ENCODE measurements at places on chromosomes 3 and 15.

DNA sequence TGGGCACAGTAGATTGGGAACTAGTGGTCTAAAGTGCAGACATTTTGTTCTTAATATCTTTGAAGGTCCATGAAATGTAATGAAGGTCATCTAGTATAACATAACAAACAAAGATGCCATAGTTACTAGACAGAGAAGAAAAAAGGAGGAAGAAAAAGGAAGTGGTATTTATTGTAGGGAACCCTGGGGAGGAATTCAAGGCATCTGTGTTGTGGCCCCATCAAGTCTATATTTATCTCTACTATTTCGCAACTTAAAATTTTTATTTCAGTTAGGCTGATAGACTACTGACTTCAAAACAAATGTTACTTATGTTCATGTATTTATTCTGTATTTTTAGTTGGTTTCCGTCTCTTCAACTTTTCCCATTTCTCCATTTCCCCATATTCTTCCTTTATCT is 48.9 kb upstream of the ZDHHC23 start:
- no peak overlapping the region for H3K4me3 ChIP-seq
- H3K27ac ChIP-seq, result no peak overlapping the region
- no peak for DNase-seq
- H3K36me3 ChIP-seq, result no peaks in the 10 kb centered on the region

DNA sequence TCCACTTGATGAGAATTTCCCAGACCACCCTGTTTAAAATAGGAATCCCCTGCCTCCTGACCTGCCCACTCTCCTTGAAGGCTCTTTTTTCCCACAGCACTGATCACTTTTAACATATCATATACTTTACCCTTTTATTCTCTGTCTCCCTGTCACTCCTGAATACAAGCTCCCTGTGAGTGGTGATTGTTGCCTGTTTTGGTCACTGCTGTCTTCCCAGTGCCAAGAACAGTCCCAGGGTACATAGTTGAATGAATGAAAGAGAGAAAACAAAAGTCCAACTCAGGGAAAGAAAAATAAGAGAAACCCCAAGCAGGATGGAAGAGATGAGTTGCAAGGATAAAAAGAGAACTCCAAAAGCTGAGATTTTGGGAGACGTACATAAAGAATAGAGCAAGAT is 500.3 kb upstream of the LMCD1 start:
- no peaks in the 10 kb centered on the region for H3K4me1 ChIP-seq
- H3K36me3 ChIP-seq, result no peaks in the 10 kb centered on the region
- H3K27ac ChIP-seq, result no peak overlapping the region

DNA sequence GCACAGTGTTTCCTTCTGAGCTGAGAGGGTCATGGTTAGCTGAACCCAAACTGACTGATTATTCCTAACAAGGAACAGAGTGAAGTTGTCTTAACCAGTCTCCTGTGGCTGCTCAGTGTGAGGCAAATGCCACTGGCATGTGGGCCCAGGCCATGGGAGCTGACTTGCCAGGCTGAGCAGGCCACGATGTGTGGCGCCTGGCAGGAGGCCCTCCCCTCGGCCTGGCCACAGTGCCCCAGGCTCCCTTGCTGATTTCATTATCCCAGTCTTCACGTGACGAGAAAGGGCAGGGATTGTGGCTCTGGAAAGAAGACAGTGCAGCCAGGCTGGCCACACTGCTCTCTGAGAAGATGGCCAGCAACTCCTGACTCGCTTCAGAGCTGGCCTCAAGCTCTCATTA is 58.8 kb downstream of the SLCO2A1 start:
- no peaks in the 10 kb centered on the region for H3K4me1 ChIP-seq
- no peaks in the 10 kb centered on the region for H3K36me3 ChIP-seq
- no peak for DNase-seq
- no peak overlapping the region for H3K27ac ChIP-seq

- no peak for DNase-seq
- H3K36me3 ChIP-seq, result no peaks in the 10 kb centered on the region
- H3K27me3 ChIP-seq, result no peaks in the 10 kb centered on the region
These were observed 107.9 kb downstream of the RPL22L1 start for GRCh38 chr3:170762064-170762463.

DNA sequence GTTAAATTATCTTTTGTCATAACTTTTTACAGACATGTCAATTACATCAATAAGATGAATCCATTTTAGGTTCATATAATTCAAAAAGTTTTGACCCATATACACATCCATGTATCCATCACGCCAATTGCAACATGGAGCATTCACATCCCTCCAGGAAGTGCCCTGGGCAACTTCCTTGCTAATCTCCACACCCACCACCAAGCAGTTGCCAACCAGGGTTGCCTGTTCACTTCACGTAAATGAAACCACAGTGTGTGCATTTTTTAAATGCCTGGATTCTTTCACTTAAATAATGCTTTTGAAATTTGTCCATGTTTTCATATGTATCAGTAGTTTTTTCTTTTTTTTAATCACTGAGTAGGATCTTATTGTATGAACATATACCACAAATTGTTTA is 40.7 kb upstream of the LYZL4 start:
- H3K4me1 ChIP-seq, result no peaks in the 10 kb centered on the region
- no peak overlapping the region for H3K27ac ChIP-seq
- H3K4me3 ChIP-seq, result no peak overlapping the region
- H3K27me3 ChIP-seq, result no peaks in the 10 kb centered on the region
- DNase-seq, result no peak

DNA sequence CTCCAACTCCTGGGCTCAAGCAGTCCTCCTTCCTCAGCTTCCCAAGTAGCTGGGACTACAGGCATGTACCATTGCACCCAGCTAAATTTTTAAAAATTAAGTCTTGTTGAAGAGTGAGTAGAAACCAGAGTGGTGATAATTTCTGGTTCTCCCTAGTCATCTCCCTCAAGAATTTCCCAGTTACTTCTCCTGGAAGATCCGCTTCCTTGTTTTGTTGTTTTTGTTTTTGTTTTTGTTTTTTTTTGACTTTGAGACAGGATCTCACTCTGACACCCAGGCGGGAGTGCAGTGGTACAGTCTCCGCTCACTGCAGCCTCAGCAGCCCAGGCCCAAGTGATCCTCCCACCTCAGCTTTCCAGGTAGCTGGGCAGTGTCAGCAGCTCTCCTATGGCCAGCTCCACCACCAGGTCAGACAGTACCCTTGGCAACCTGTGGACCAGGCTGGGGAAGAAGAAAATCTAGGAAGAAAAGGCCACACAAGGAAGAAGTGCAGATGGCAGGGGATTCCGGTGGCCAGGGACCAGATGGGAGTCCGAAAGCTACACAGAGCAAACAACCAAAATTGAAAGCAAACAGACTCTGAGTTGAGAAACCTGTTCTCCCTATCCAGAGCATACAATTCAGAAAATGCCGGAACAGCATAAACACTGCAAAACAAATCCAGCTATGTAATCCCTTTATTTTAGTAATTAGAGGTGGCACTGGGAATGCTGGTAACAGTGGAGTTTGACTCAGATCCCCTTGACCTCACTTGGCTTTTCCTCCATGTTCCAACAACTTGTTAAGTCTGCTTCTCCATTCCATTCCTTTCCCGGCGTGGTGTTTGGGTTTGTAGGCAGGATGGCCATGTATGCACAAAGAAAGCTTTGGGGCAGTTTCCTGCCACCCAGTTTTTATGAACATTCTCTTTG is 266.6 kb upstream of the CTDSPL start:
- no peak for DNase-seq
- no peaks in the 10 kb centered on the region for H3K27me3 ChIP-seq
- no peak overlapping the region for H3K4me3 ChIP-seq
- no peaks in the 10 kb centered on the region for H3K36me3 ChIP-seq

GRCh38 chr3:56870436-56870835 is 68.7 kb upstream of the ARHGEF3 start:
- no peaks in the 10 kb centered on the region for H3K36me3 ChIP-seq
- no peak overlapping the region for H3K27ac ChIP-seq
- H3K27me3 ChIP-seq, result no peaks in the 10 kb centered on the region
- H3K4me1 ChIP-seq, result no peaks in the 10 kb centered on the region
- DNase-seq, result no peak
- no peak overlapping the region for H3K4me3 ChIP-seq

DNA sequence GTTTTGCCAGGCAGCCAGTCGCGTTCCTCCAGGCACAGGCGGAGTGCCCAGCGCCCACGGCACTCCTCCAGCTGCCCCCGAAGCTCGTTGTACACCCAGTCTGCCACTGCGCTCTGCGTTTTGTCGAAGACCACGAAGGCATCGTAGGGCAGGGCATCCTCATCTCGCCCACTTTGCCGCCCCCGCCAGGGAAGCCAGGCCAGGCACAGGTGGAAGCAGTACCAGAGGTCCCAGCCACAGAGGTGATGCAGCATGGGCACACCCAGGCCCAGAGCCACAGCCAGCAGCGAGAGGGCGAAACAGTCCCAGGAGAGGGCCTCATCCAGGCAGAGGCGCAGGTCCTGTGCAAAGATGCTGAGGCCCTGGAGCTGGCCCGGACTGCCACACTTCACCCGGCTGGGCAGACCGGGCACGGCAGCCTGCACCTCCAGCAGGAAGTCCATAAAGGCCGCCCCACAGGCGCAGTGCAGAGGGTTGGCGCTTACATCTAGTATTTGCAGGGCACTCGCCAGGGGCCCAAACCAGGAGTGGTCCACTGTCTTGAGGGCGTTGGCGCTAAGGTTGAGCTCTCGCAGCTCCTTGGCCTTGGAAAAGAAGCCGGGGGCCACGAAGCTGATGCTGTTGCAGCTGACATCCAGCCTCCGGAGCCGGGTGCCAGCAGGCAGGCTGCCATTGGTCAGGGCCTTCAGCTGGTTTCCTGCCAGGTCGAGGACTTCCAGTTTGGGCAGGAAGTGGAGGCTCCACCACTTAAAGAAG is 3.7 kb downstream of the TLR9 start:
- no peaks in the 10 kb centered on the region for H3K36me3 ChIP-seq
- H3K4me1 ChIP-seq, result peaks cover 4% of the 10 kb centered on the region
- peak; percentile 34 for DNase-seq
- H3K27ac ChIP-seq, result no peak overlapping the region

DNA sequence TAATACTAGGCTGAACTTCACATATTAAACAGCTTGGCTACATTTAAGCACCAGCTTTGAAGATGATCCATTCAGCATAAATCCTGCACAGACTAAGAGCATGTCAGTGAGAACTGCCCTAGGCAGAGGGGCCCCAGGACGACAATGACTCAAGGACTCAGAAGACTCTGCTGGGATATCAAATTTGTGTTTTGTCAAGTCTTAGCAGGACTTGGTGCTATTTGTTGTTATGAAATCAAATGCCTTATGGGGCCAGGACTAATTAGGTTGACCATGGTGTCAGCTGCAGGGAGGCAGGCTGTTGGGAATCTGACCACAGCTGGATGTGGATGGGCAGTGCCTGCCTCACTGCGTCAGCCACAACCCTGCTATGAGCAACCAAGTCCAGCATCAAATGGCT is 91.8 kb downstream of the RYR3 start:
- no peak overlapping the region for H3K27ac ChIP-seq
- no peaks in the 10 kb centered on the region for H3K4me1 ChIP-seq
- DNase-seq, result no peak
- H3K27me3 ChIP-seq, result no peaks in the 10 kb centered on the region
- no peak overlapping the region for H3K4me3 ChIP-seq

- no peaks in the 10 kb centered on the region for H3K4me1 ChIP-seq
- no peak for DNase-seq
- no peaks in the 10 kb centered on the region for H3K36me3 ChIP-seq
- no peaks in the 10 kb centered on the region for H3K27me3 ChIP-seq
- H3K27ac ChIP-seq, result peak overlapping the region; percentile 10
- no peak overlapping the region for H3K4me3 ChIP-seq
These were observed 132.9 kb upstream of the ZBTB20 start for GRCh38 chr3:115279939-115280338.

DNA sequence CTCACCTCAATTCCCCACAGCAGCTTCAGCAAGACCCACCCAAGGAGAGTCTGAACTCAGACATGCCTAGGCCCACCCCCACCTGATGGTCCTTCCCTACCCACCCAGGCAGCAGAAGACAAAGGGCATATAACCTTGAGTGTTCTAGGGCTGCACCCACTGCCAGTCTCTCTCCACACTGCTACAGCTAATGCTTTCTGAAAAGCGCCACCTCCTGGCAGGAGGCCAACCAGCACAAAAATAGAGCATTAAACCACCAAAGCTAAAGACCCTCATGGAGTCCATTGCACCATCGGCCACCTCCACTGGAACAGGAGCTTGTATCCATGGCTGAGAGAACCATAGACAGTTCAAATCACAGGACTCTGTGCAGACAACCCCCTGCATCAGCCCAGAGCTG is 11.3 kb upstream of the RPL39L start:
- no peak overlapping the region for H3K4me3 ChIP-seq
- no peaks in the 10 kb centered on the region for H3K27me3 ChIP-seq
- no peaks in the 10 kb centered on the region for H3K36me3 ChIP-seq
- H3K4me1 ChIP-seq, result no peaks in the 10 kb centered on the region

- H3K27ac ChIP-seq, result no peak overlapping the region
- no peaks in the 10 kb centered on the region for H3K4me1 ChIP-seq
- no peak overlapping the region for H3K4me3 ChIP-seq
- no peak for DNase-seq
- H3K27me3 ChIP-seq, result no peaks in the 10 kb centered on the region
These were observed 98.6 kb upstream of the ABHD17C start for GRCh38 chr15:80596521-80596976.

- no peak overlapping the region for H3K27ac ChIP-seq
- no peak overlapping the region for H3K4me3 ChIP-seq
- no peaks in the 10 kb centered on the region for H3K4me1 ChIP-seq
These were observed 57.4 kb downstream of the ETFA start for GRCh38 chr15:76253691-76254473.

DNA sequence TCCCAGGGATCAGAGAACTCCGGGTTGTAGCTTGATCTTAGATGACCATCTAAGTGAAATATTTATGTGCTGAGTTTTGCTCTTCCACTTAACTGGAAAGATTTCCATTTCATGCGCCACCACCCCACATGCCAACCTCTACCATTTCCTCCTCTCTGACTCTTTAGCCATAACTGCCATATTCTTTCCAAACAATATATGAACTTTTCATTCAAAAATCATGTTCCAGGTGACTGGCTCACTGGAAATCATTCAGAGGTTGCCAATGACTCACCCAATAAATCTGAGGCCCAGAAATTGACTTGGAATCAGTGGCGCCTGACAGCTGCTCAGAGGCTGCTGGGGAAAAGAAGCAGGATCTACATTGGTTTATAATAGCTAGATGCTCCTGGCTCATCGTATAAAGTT is 31.6 kb upstream of the FAM174B start:
- no peak for DNase-seq
- H3K27me3 ChIP-seq, result no peaks in the 10 kb centered on the region

GRCh38 chr3:9951962-9952805 is at the start of gene PRRT3:
Gene PRRT3 (minus strand): TSS chr3:9952408. CDS start chr3:9950115, 2,293 bp downstream.
- no peaks in the 10 kb centered on the region for H3K27me3 ChIP-seq
- no peak within 1 kb of the TSS for H3K27ac ChIP-seq
- no peak for DNase-seq
- no peaks in the 10 kb centered on the region for H3K4me1 ChIP-seq
- no peak within 1 kb of the TSS for H3K4me3 ChIP-seq

- H3K27me3 ChIP-seq, result no peaks in the 10 kb centered on the region
- no peak overlapping the region for H3K4me3 ChIP-seq
- H3K27ac ChIP-seq, result no peak overlapping the region
- DNase-seq, result no peak
- H3K4me1 ChIP-seq, result no peaks in the 10 kb centered on the region
- no peaks in the 10 kb centered on the region for H3K36me3 ChIP-seq
These were observed 40.9 kb upstream of the EPHB1 start for GRCh38 chr3:134753999-134754742.

All from uterus (tissue), 4 donors.